Frontal cortex (tissue), 4 donors: ENCODE measurements at places on chromosomes 7 and 10. TPM values are rescaled to one million over a fixed set of nuclear protein-coding genes. Genes with fewer than 3 reads are reported as not detected.

DNA sequence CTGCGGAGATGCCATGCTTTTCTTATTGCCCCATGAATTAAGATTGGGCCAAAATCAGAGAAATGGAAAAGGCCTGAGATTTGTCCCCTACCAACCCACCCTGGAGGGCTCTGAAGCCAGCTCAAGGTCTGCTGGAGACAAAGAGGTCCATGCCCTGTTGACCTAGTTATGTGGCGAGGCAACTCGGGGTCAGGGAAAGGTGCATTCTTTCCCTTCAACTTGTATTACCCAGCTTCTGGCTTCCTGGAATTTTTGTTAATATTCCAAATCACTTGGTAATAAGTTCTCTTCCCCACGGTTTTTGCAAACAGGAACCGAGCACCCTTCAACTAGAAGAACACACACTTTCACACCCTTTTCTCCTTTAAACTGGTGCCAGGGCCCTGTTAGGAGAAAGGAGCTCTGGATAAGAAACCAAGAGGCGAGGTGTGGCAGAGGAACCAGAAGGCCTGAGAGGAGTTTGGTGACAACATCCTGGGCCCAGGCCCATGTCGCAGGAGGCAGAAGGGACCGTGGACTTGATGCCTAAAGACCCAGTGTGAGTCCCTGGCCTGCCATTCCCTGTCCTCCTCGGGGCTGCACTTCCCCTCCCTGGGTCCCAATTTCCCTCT is 12.5 kb upstream of the SFRP5 start:
- no peak for DNase-seq

LRMDA gene
- total RNA-seq: 4.5 TPM

COBL gene
- 2.4 TPM for total RNA-seq

MMP21 gene
- total RNA-seq: 0.41 TPM

HTR7 gene
- 14.3 TPM for total RNA-seq

NUTM2E gene
- under 0.01 TPM for total RNA-seq
